ENCODE measurements at places on chromosomes 5 and 9. TPM values are rescaled to one million over a fixed set of nuclear protein-coding genes. Genes with fewer than 3 reads are reported as not detected.

Gene HTR1A
- total RNA-seq: not detected

Gene SLC25A2
- total RNA-seq: not detected

Gene TNFSF15
- 0.23 TPM for total RNA-seq

Gene EPB41L4B
- total RNA-seq: 0.34 TPM

Gene ICE1
- total RNA-seq: 29.0 TPM

Gene GABRA1
- not detected for total RNA-seq

Gene UBE2QL1
- total RNA-seq: not detected

Gene FABP6
- not detected for total RNA-seq

Gene MAMDC2
- not detected for total RNA-seq

Gene LECT2
- not detected for total RNA-seq

DNA sequence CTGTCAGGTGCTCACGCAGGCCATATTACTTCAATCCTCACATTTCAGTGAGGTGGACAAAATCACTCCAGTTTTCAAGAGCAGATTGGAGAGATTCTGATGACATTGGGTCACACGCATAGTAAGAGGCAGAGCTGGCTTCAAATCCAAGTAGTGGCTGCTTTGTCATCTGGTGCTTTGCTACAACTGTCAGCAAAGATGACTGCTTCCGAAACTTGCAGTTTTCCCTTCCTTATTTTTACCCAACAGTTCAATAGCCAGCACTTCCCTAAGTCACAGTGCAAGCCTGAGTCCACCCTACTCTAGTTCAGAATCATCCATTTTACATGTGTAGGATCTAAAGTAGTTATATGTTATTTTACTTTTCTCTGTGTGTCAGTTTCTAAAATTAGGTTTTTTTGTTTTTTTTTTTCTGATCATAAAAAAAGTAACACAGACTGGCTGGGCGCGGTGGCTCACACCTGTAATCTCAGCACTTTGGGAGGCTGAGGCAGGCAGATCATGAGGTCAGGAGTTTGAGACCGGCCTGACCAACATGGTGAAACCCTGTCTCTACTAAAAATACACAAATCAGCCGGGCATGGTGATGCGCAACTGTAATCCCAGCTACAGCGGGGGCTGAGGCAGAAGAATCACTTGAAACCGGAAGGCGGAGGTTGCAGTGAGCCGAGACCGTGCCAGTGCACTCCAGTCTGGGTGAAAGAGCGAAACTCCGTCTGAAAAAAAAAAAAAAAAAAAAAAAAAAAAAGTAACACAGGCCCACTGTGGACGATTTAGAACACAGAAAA, 49.6 kb downstream of the ANKDD1B start:
- peaks cover 2% of the 10 kb centered on the region for H3K4me1 ChIP-seq
- H3K27me3 ChIP-seq: no peaks in the 10 kb centered on the region
- no peak for DNase-seq
- no peak overlapping the region for H3K27ac ChIP-seq
- H3K4me3 ChIP-seq: no peak overlapping the region

- H3K4me3 ChIP-seq: peak overlapping the region; percentile 95
- H3K27me3 ChIP-seq: no peaks in the 10 kb centered on the region
- H3K27ac ChIP-seq: peak overlapping the region; percentile 89
- H3K36me3 ChIP-seq: peaks cover 3% of the 10 kb centered on the region
- H3K4me1 ChIP-seq: peaks cover 22% of the 10 kb centered on the region
Measured at GRCh38 chr5:131635684-131636572, 899 bp upstream of the RAPGEF6 start.

DNA sequence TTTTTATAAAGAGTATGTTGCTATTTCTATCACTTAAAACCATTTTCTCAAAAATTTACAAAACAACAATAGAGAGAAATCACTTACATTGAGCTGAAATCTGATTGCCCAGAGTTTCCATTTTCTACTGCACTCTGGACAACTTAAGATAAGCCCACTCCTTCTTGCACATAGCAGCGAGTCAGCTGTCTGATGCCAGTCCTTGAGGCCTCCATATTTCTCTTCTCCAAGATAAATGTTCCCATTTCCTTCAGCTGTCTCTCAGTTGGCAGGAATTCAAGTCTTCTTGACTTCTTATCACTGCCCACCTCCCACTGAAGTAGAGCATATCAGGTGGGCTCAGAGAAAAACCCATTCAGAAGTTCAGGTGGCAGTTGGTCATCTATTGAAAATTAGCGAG, 78.5 kb upstream of the PIP5K1B start:
- H3K36me3 ChIP-seq: no peaks in the 10 kb centered on the region
- no peak overlapping the region for H3K4me3 ChIP-seq
- DNase-seq: no peak
- no peaks in the 10 kb centered on the region for H3K4me1 ChIP-seq

GRCh38 chr9:116008278-116008677, 145.3 kb upstream of the PAPPA start:
- no peaks in the 10 kb centered on the region for H3K27me3 ChIP-seq
- no peak overlapping the region for H3K4me3 ChIP-seq
- no peaks in the 10 kb centered on the region for H3K36me3 ChIP-seq
- DNase-seq: no peak

GRCh38 chr5:41256400-41256799, 43.1 kb upstream of the C6 start:
- H3K27me3 ChIP-seq: no peaks in the 10 kb centered on the region
- H3K4me3 ChIP-seq: no peak overlapping the region
- DNase-seq: no peak
- H3K27ac ChIP-seq: no peak overlapping the region
- no peaks in the 10 kb centered on the region for H3K4me1 ChIP-seq

GRCh38 chr5:80399526-80400239, 8.2 kb upstream of the ZFYVE16 start:
- peaks cover 8% of the 10 kb centered on the region for H3K27me3 ChIP-seq
- peaks cover 7% of the 10 kb centered on the region for H3K4me1 ChIP-seq
- DNase-seq: peak; percentile 7
- no peak overlapping the region for H3K27ac ChIP-seq
- no peak overlapping the region for H3K4me3 ChIP-seq
- H3K36me3 ChIP-seq: no peaks in the 10 kb centered on the region

DNA sequence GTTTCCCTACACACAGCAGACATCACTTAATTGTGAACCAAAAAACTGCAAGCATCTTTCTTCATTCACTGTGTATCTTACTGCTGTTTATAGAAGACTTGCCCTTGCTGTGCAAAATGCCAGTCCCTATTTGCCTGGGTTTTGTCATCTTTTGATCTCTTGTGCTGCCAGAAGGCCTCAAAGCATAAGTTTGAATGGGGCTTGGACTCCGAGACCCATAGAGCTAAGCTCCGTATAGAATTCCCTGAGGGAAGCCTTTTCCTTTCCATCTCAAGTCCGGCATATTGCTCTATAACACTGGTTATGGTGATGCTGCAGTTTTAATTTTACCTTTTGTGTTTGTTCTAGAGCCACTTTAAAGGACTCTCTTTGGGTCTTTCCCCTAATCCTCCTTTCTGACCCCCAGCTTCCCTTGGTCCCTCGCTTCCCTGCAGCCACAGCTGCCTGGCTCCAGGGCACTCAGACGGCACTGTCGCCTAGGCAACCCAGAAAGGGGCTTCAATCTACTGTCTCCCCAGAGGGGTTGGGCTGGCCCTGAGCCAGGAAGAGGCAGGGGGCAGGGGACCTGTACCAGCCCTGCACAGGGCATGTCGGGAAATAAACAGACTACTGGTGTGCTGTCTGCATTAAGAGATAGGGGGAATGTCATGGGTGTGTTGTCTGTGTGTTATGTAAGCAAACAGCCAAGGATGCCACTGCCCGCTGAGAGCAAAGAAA, 73.4 kb upstream of the MELK start:
- H3K27me3 ChIP-seq: no peaks in the 10 kb centered on the region
- H3K4me1 ChIP-seq: peaks cover 29% of the 10 kb centered on the region
- H3K4me3 ChIP-seq: no peak overlapping the region
- DNase-seq: no peak
- no peak overlapping the region for H3K27ac ChIP-seq

- no peak for DNase-seq
- H3K4me1 ChIP-seq: peaks cover 39% of the 10 kb centered on the region
- H3K27ac ChIP-seq: no peak overlapping the region
- H3K4me3 ChIP-seq: no peak overlapping the region
- H3K27me3 ChIP-seq: no peaks in the 10 kb centered on the region
Measured at GRCh38 chr5:75020016-75020656, 32.2 kb downstream of the GCNT4 start.

- no peaks in the 10 kb centered on the region for H3K27me3 ChIP-seq
- peak overlapping the region; percentile 40 for H3K4me3 ChIP-seq
- peaks cover 75% of the 10 kb centered on the region for H3K4me1 ChIP-seq
- peak; percentile 50 for DNase-seq
- peak overlapping the region; percentile 83 for H3K27ac ChIP-seq
- H3K36me3 ChIP-seq: peaks cover 10% of the 10 kb centered on the region
Measured at GRCh38 chr5:40383749-40384651, 295.7 kb upstream of the PTGER4 start.

GRCh38 chr9:98658951-98659351, 49.8 kb downstream of the GABBR2 start:
- no peak for DNase-seq
- H3K4me3 ChIP-seq: no peak overlapping the region
- H3K36me3 ChIP-seq: no peaks in the 10 kb centered on the region
- no peak overlapping the region for H3K27ac ChIP-seq
- H3K27me3 ChIP-seq: peaks cover 6% of the 10 kb centered on the region
- H3K4me1 ChIP-seq: no peaks in the 10 kb centered on the region

DNA sequence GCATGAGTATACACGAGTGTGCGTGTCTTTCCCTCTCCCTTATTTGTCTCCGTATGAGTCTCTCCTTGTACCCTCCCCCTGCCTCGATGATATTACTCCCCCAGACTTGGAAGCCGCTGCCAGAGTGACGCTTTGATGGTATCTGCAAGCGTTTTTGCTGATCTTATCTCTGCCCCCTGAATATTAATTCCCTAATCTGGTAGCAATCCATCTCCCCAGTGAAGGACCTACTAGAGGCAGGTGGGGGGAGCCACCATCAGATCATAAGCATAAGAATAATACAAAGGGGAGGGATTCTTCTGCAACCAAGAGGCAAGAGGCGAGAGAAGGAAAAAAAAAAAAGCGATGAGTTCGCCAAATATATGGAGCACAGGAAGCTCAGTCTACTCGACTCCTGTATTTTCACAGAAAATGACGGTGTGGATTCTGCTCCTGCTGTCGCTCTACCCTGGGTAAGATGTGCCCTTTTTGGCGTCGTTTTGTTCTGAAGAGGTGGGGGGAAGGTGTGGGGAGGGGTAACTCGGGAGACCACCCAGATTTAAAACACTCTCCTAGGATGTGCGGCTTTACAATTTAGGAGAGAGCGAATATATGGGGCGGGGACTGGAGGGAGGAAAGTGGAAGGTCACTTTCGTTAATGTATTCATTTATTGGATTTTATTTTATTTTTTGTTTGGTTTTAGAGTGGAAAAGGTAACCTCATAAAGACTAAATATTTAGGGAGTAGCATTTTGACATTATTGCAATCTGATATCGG, at the start of gene GABRG2:
TSS of gene GABRG2 (plus strand) at position 119 of the 757 bp plus-strand sequence. CDS start at position 346, 227 bp downstream.
- no peaks in the 10 kb centered on the region for H3K36me3 ChIP-seq
- no peaks in the 10 kb centered on the region for H3K27me3 ChIP-seq
- H3K4me1 ChIP-seq: no peaks in the 10 kb centered on the region

- DNase-seq: no peak
- no peak overlapping the region for H3K4me3 ChIP-seq
- no peak overlapping the region for H3K27ac ChIP-seq
- no peaks in the 10 kb centered on the region for H3K36me3 ChIP-seq
- no peaks in the 10 kb centered on the region for H3K4me1 ChIP-seq
Measured at GRCh38 chr5:9658706-9659105, 28.6 kb upstream of the TAS2R1 start.

DNA sequence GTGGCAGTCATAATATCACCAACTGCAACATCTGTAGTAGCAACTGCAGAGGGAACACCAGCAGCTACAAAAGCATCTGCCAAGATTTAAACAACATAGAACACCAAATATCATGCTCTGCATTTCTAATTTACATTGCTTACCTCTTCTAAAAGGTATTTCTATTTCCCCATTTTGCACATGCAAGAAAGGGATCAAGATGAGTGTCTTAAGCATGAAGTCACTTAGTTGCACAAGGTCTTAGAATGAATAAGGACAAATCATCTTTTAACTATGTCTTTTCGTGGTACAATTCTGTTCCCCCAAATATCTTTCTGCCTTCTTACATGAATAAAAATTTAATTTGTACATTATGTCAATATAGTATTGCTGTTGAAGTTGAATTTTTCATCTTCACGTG, 1746.4 kb downstream of the EFNA5 start:
- no peak for DNase-seq
- no peak overlapping the region for H3K27ac ChIP-seq
- no peak overlapping the region for H3K4me3 ChIP-seq

- peaks cover 24% of the 10 kb centered on the region for H3K36me3 ChIP-seq
- no peak for DNase-seq
- no peak overlapping the region for H3K4me3 ChIP-seq
- H3K27me3 ChIP-seq: no peaks in the 10 kb centered on the region
Measured at GRCh38 chr5:173602423-173602822, 14.0 kb downstream of the BOD1 start.

DNA sequence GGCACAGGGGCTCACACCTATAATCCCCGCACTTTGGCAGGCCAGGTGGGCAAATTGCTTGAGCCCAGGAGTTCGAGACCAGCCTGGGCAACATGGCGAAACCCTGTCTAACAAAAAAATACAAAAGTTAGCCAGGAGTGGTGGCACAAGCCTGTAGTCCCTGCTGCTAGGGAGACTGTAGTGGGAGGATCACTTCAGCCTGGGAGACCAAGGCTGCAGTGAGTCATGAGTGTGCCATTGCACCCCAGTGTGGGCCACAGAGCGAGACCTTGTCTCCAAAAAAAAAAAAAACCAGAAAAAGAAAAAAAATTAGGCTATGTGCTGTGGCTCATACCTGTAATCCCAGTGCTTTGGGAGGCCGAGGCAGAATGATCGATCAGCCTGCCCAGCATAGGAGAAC, 58.5 kb upstream of the EIF4EBP3 start:
- H3K27ac ChIP-seq: no peak overlapping the region
- DNase-seq: no peak
- H3K36me3 ChIP-seq: peaks cover 18% of the 10 kb centered on the region

- no peak overlapping the region for H3K4me3 ChIP-seq
- H3K36me3 ChIP-seq: no peaks in the 10 kb centered on the region
- no peak overlapping the region for H3K27ac ChIP-seq
- H3K4me1 ChIP-seq: peaks cover 6% of the 10 kb centered on the region
- H3K27me3 ChIP-seq: no peaks in the 10 kb centered on the region
Measured at GRCh38 chr5:122152266-122152900, 23.0 kb downstream of the ZNF474 start.

GRCh38 chr5:53397845-53398244, 82.6 kb upstream of the FST start:
- no peak overlapping the region for H3K4me3 ChIP-seq
- H3K36me3 ChIP-seq: no peaks in the 10 kb centered on the region
- H3K4me1 ChIP-seq: no peaks in the 10 kb centered on the region
- DNase-seq: no peak
- no peak overlapping the region for H3K27ac ChIP-seq

DNA sequence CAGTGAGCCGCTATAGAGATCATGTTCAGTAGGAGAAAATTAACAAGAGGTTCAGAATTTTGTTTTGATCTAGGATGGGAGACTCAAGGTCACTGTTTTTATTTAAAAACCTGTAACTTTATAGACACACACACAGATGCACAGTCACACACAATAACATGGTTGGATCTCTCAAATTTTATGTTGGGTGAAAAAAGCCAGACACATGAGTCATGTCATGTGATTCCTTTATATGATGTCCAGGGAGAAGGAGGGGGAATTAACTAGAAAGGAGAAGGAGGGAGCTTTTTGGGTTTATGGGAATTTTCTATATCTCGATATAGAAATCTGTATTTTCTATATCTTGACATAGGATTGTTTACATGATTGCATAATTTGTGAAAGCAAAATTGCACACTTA, 17.1 kb downstream of the C6 start:
- H3K27ac ChIP-seq: no peak overlapping the region
- H3K4me1 ChIP-seq: no peaks in the 10 kb centered on the region
- no peak for DNase-seq
- H3K27me3 ChIP-seq: no peaks in the 10 kb centered on the region

GRCh38 chr5:136094913-136095641, 37.6 kb upstream of the SMAD5 start:
- no peaks in the 10 kb centered on the region for H3K4me1 ChIP-seq
- DNase-seq: no peak
- H3K27ac ChIP-seq: no peak overlapping the region

All from activated CD8-positive, alpha-beta T cell treated with anti-CD3 and anti-CD28 coated beads for 36 hours (primary cell).